ENCODE measurements at places on chromosomes 7 and 10. TPM values are rescaled to one million over a fixed set of nuclear protein-coding genes. Genes with fewer than 3 reads are reported as not detected.

Gene COL13A1
- 17.1 TPM for total RNA-seq

Gene TAS2R4
- 0.12 TPM for total RNA-seq

Gene LEP
- total RNA-seq = not detected

Gene GPR15LG
- not detected for total RNA-seq

Gene RTKN2
- 9.9 TPM for total RNA-seq

Gene HTR5A
- not detected for total RNA-seq

Gene CTAGE4
- 0.29 TPM for total RNA-seq

Gene FXYD4
- total RNA-seq = not detected

Gene MOGAT3
- not detected for total RNA-seq

Gene NME8
- not detected for total RNA-seq

Gene VWA2
- total RNA-seq = not detected

Gene ABCB4
- 0.60 TPM for total RNA-seq

Gene SPDYE8
- not detected for total RNA-seq

Gene STEAP4
- total RNA-seq = not detected

Gene SRRM3
- not detected for total RNA-seq

Gene CLDN4
- total RNA-seq = 1.2 TPM
